ENCODE measurements at places on chromosomes 2 and 18.

- no peak for DNase-seq
Observed at GRCh38 chr2:12320991-12321641, 395.6 kb upstream of the TRIB2 start.

- no peak for DNase-seq
Observed at GRCh38 chr18:59566533-59566971, 130.7 kb downstream of the CCBE1 start.

DNA sequence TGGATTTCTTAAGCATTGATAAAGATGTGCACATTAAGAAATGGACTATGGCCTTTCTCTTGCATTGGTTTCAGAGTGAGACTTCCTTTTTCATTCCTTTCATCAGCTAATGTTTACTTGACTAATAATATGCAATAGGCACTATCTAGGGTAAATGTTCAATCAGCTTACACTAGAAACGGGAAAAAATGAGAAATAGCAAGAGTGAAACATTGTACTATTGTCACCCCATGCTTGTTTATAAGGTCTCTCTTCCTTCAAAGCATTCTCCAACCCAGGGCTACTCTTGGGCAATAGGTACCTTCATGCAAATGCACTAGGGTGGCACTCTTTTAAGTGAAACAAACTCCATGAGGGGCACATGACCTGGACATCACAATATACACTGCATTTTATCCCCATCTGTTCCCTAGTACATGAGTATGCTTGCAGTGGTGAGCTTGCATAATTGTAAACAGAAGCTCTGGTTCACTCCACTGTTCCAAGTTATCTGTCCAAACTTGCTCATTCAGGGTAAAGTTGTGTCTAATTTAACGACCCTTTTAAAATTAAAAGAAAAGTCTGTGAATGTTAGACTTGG is 402.3 kb downstream of the ERBB4 start:
- DNase-seq = no peak

DNA sequence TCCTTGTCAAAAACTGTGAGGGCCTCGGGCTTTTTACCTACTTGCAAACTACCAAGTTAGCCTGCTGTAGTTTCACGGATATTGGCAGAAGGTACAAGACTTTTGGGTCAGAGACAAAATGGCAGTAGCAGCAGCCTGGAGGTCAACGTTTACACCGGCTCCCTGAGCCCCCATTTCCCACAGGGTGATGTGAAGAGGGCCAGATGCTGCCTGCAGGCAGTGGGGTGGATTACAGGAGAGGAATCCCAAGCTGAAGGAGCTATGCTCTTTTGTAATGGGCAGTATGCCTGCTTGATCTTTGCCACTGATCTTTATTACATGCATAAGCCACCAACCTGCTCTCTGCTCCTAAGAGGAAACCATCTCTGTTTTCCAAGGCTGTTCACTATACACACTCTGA is 29.5 kb upstream of the SP5 start:
- DNase-seq = no peak

DNA sequence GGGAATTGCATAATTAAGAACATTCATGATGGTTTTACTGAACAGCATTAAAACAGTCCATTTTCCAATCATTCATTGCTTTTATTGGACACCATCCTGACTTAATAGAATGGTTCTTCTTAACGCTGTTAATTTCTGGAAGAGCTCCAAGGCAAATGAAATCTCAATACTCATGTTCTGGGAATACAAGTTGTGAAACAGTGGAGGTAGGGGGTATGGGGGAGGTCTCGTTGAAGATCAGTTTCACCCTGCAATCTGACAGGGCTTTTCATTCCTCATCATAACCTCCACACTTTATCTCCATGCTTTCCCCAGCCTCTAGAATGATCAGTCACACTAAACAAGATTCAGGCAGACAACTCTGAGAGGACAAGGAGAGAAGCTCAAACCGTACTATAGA is 113.6 kb downstream of the ETAA1 start:
- DNase-seq = no peak

GRCh38 chr2:58721912-58722591 is 480.9 kb upstream of the FANCL start:
- peak; percentile 41 for DNase-seq

- no peak for DNase-seq
Observed at GRCh38 chr2:187435756-187436155, 12.3 kb downstream of the CALCRL start.

- DNase-seq = no peak
Observed at GRCh38 chr2:171399292-171399691, 34.5 kb downstream of the METTL8 start.

DNA sequence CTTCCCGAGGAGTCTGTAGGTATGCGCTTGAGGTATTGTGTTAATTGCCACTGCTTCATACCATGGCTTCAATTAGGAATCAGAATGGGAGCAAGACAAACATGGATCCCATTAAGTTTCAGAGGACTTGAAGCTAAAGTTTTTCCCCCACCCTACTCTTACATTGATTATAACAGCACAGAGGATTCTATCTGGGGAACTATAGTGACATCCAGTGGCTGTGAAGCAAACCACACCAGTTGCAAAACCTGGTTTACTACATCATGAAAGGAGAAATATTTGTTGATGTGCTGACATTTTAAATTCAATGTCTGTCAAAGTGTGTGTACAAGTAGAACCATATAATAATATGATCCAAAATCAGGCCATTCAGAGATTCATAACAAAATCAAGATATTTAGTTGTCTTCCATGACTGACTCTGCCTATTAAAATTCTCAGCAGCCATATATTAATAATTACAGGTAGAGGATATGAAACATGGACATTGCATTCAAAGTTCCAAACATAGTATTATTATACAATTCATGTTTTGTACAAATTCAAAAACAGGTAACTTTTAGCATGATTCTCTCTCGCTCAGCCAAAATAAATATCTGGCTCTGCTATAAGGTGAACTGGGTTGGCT is 82.9 kb downstream of the GRB14 start:
- peak; percentile 22 for DNase-seq

- peak; percentile 33 for DNase-seq
Observed at GRCh38 chr2:20291106-20291564, 59.5 kb downstream of the PUM2 start.

DNA sequence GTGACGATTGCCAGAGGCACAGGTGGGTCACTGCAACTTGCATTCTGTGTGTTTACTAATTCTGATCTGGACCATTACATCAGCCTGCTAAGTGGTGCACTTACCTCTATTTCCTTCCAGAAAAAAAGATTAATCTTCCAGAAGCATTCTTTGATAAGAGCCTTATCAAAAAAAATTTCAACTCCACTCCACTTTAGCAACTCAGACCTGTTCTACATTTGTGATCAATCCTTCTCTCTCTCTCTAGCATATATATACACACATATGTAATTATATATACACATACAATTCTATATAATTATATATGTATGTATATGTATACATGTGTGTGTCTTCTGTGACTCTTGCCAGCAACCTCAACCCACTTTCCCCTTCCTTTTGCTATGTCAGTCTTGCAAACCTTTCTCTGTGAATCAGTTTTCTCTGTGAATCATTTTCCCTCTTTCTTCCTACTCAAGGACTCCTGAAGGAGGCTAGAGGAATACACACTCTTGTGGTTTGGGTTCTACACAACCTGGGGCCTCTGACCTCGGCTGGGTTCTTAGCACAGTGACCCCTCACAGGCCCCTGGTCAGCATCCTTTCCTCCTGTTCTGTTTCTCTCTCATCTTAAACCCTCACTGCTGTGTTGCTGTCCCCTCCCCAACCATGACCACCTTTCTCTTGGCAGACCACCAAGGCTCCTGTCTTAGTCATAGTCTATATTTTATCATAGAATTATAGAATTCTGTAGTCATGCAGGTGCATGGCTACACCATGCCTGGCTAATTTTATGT is 130.4 kb upstream of the PELI1 start:
- no peak for DNase-seq

- no peak for DNase-seq
Observed at GRCh38 chr2:5121642-5122041, 570.5 kb upstream of the SOX11 start.

DNA sequence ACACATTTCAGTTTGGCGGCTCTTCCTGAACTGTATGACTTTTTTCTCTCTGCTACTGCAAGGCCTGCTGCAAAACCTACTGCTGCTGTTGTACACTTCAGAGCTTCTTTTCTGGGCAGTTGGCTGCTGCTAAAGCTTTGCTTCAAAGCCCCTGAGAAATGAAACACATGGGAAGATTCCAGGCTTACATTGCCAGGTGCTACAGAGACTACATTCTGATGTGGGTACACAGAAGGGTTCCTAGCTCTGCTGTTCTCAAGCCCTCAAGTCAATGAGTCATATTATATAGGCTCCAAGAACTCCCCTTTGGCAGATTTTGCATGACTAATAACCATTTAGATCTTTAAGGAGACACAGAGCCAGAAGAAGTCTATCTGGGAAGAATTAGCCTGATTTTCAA is 12.9 kb upstream of the PGAP1 start:
- no peak for DNase-seq

GRCh38 chr18:76953156-76953555 is 130.8 kb downstream of the ZNF236 start:
- DNase-seq = no peak
